Activated CD4-positive, alpha-beta T cell treated with anti-CD3 and anti-CD28 coated beads for 24 hours (primary cell): ENCODE measurements at places on chromosomes 5 and 9.

DNA sequence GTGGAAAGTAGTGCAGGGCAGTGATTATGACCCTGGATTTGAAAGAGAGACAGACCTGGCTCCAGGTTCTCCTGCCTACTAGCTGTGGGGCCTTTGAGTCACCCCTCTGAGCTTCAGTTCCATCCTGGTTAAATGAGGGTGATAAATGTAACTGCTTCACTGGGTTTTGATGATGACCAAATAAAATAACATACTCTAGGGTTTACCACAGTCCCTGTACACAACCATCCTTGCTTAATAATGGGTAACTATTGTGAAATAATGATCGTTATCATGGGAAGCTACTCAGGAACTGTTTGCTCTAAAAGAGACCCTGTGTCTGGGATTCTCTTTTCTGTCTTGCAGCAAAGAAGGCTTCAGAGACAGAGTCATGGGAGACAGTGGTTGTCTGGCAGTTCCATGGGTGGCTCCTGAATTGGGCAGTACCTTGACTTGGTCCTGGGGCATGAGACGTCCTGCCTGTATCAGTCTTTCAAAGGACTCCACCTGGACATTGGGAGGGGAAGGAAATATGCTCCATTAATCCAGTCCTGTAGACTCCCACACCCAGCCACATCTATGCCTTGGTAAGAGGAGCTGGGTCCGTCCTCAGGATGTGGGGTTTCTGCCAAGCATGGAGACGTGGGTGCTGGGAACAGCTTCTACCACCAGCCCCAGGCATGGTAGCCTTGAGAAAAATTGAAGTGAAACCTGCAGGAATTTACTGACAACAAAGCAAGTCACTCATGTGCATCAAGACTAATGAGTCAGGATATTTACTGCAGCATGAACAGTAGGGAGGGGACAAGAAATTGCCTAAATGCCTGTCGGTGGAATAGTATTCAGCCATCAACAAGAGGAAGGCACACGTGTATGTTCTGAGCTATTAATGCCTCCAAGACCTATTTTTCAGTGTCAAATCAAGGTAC lies 23.4 kb downstream of the AKNA start:
- DNase-seq = no peak

DNA sequence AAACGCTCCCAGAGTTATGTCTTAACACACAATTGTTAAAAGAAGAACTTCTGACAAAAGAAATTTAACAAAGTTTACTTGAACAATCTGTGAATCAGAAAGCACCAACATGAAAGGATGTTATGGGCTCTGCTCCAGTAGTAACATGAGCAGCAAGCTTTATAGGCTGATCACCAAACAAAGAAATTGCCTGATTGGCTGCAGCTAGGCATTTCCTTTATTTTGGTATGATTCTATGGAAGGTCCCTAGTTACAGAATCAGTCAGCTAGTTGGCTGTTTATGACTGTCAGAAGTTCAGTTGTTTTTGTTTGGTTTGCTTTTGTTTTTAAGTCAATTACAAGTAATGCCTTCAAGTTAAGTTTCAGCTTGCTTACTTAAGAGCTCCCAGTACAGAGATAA lies 102.4 kb upstream of the SMC2 start:
- no peak for DNase-seq

DNA sequence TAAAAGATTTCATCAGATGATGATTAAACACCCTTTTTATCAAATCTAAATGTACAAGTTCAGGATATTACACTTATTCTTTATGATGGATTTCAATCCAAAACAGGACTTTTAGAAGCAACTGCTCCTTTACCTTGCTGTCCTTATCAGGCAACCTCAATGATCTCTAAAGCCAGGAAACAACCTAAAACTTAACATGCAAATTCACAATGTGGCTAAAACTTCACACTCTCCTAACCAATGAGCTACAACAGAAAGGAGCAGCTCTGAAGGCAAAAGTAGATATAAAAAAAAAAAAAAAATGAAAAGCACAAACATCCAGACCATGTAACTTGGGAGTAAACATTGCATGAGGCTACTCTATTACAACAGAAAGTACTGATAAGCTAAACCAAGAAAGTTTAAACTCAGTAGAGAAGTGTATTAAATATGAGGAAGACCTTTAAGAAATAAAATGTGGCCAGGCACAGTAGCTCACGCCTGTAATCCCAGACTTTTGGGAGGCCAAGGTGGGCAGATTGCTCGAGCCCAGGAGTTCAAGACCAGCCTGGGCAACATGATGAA lies 22.9 kb downstream of the SLC25A51 start:
- DNase-seq = no peak

DNA sequence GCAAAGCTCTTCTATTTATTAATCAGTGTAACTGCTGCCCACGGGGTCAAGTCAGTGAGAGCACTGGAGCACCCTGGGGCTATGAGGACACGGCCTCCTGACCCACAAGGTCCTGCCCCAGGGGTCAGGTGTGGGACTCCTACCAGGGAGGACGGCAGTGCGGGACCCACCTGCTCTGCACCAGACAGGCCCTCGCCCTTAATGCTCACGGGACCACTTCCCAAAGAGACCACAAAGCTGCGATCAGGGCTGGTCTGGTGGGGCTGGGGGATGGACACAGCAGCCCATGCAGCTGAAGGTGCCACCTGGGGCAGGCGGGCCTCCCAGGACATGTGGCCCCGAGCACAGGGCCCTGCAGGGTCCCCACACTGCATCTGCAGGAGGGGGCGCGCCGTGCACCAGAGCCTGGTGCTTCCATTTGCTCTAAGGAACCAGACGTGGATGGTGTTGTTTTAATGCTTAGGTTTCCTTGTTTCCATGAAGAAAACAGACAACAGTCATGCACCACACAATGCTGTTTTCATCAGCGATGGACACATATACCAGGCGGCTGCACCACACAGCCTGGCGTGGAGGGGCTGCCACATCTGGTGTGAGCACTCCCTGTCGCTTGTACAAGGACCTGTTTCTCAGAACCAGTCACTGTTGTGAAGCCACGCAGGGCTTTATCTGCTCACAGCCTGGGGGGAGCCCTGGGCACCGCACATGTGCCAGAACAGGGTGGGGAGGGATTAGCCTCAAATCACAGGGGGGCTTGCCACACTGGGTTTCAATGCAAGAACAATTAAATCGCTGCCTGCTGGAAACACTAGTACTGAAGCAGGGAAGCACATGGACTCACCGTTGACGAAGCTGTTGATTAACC lies 22.6 kb downstream of the CLPTM1L start:
- no peak for DNase-seq
